ENCODE measurements at places on chromosomes 3 and 15. TPM values are rescaled to one million over a fixed set of nuclear protein-coding genes. Genes with fewer than 3 reads are reported as not detected.

GRCh38 chr3:26591926-26592325 lies 30.6 kb upstream of the LRRC3B start:
- DNase-seq, result no peak

Gene FBN1
- 75.2 TPM for total RNA-seq

DNA sequence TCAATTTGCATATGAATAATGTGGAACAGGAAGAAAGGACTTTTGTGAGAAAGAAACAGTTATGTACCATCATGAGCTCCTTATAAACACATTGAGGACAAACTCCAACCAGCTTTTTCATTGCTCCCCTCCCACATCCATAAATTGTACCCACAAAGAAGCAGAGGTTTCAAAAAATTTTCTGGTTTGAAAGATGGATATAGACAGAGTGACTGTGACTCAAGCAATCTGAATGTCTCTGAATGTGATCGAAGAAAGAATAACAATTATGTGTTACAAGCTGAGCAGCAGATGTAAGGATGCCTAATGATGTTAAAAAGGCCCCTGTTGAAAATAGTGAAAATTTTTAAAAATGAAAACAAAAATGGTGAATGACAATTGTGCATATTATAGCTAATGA lies 127.4 kb downstream of the TFG start:
- no peak for DNase-seq

DNA sequence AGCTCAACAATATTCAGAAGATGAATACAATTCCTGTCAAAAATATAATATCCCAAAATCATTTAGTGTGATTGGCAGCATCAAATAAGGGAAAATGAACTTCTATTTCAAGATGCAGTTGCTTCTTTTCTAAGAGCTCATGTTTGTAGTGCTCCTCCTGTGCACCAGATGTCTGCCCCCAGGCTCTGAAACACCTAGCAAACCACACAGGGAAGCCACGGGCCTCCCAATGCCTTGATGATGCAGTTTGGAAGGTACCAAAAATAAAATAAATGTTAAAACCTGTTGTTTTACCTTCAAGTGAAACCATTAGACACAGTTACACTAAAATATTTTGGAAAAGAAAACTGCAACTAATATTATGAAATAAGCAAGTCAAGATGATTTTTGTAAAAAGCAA lies 22.2 kb downstream of the CFAP20DC start:
- no peak for DNase-seq

- DNase-seq, result no peak
Measured at GRCh38 chr3:15572138-15572537, 29.2 kb downstream of the HACL1 start.

DNA sequence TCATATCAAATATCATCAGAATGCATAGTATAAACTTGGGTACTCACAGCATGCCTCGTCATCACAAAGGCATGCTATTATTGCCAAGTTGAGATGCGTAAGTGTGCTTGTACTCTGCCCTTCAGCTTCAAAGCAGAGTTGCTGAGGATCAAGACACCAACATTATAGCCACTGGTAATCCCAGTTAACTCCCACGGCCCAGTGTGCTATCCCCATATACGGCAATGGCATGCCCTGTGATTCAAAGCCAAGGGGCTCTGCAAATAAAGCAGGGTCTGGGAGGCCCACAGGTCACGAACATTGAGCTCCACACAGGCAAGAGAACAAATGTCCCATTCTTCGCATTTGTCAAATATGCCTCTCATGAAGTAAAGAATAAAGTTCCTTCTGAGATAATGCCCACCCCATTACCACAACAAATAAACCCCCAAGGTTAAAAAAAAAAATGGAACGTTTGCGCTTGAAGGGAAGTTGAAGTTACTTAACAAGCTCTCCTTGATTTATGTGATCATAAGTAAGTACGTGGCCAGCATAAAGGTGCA lies 298.1 kb upstream of the NECTIN3 start:
- no peak for DNase-seq

DNA sequence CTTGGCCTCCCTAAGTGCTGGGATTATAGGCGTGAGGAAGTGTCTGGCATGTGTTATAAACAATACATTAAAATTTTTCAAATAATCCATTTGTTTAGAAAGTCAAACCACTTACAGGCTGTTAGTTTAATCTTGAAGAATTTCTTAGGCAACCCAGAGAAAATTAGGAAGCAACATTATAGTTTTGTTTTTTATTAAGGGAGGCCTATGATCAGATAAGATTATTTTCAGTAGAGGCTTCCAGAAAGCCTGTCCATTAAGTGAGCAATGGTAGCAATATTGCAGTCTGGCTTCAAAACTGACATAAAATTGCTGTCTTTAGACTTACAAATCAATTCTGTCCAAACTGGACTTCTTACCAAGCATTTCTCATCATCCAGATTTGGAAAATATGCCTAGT lies 49.6 kb downstream of the CD47 start:
- DNase-seq, result no peak

DNA sequence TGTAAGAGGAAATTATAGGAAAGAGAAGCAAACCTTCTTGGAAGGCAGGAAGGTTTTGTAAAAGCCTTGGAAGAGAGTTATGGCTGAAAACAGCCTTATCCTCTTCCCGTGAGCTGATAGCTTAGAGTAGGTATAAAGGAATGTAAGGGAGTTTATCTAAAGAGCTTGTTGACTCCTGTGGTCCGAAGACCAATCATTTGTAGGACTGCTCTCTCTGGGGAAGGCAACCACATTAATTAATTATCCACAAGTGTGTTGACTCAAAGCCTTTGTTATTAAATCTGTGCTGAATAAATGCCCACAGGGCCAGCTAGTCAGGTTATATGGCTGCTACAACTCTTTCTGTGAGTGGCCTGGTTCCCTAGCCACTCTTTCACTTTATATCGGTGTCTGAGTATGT lies 452.1 kb upstream of the RASGRP1 start:
- DNase-seq, result no peak

DNA sequence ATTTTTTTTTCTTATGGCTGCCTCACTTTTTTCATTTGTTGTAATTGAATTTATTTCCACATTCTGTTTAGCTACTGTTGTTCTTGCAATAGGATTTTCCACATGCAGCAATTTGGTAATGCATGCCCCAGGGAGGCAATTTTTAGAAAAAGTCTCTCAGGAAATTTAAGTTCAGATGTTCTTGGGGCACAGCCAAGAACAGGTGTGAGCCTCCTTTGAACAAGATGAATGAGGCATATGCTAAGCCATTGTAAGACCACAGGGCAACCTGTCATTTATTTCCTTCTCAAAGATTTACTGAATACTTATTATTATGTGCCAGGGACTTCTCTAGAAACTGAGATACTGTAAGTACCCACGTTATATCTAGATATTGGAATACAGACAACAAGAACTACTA lies 549.5 kb downstream of the DIPK2A start:
- DNase-seq, result no peak

Gene SPINK8
- total RNA-seq, result not detected

- no peak for DNase-seq
Measured at GRCh38 chr3:52784931-52785590, 7.7 kb downstream of the ITIH1 start.

GRCh38 chr3:134311693-134312071 lies 61.0 kb upstream of the RYK start:
- DNase-seq, result no peak

GRCh38 chr3:69411346-69411745 lies 25.5 kb upstream of the FRMD4B start:
- no peak for DNase-seq

- DNase-seq, result no peak
Measured at GRCh38 chr3:184129012-184129411, 6.1 kb upstream of the EIF2B5 start.

- DNase-seq, result no peak
Measured at GRCh38 chr15:38685686-38686339, 121.2 kb upstream of the RASGRP1 start.

GRCh38 chr3:33287672-33288282 lies 10.5 kb downstream of the FBXL2 start:
- no peak for DNase-seq

Gene ECT2
- total RNA-seq, result 129 TPM

Gene CCDC54
- not detected for total RNA-seq

DNA sequence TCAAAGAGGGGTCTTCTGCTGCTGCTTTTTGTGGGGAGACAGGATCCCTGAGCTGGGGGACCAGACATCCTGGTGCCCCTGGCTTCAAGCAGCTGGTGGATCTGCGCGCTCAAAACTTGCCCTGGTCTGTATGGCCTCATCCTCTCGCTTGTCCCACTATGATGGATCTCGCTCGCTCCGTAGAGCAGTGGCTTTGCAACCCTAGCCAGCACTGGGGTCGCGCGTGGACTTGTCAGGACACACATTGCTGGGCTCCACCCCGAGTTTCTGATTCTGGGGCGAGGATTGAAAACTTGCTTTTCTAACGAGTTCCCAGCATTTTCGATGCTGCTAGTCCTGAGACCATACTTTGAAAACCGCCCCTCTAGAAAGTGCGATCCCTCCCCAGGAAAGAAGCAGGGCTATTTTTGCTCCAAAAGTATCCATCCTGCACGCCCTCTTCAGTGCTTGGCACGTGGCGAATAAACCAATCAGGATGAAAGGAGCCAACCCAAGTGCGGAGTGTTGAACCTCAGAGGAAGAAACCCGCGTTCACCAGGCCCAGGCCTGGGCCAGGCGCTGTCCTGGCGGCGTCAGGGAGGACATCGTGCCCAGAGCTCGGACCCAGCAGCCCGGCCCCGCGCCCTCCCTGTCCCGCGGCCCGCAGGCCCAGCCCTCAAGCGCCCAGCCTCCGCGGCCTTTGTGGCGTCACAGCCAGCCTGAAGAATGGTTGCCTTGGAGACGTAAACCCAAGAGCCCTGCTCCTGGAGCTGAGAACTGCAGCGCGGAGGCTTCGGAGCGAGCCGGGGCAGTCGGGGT lies at the start of gene CFAP100:
TSS of gene CFAP100 (plus strand) at position 731 of the 798 bp plus-strand sequence. CDS start 1,092 bp downstream, outside the sequence.
- DNase-seq, result no peak

DNA sequence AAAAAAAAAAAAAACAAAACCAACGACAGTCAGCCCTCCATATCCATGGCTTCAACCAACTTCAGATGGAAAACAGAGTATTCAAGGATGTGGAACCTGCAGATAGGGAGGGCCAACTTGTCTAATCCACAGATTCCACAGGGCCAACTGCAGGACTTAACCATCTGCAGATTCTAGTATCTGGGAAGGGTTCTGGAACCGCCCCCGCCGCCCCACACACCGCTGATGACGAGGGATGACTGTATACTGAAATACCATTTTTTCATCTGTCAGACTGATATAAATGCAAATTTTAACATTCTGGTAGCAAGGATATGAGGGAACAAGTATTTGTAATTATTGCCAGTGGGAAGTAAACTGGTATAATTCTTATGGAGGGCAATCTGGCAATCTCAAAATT lies 29.5 kb downstream of the ADPGK start:
- no peak for DNase-seq

- no peak for DNase-seq
Measured at GRCh38 chr15:98677345-98678059, 29.2 kb downstream of the IGF1R start.

GRCh38 chr3:12516873-12517272 lies 28.4 kb downstream of the MKRN2OS start:
- no peak for DNase-seq

- no peak for DNase-seq
Measured at GRCh38 chr3:177499779-177500423, 302.6 kb upstream of the TBL1XR1 start.

DNA sequence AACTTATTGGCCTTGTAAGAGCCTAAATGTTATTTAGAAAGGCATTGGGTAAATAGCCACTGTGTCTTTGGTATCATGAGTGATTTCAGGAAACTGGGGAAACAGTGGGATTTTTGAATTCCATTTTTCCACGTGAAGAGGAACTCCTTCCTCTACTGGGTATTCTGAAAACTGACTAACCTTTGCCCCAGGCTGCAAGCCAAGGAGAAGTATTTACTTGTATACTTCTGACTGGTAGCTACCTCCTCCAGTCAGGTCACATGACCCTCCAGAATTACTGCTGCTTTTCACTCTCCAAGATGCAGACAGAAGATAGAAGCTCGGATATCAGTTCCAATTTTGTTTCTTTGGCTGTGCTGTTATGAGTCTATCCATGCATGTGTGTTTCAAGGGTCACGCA lies 50.9 kb upstream of the MAP3K13 start:
- no peak for DNase-seq

Gene DUOXA2
- total RNA-seq, result not detected

Gene GYG1
- total RNA-seq, result 18.0 TPM

GRCh38 chr15:75104804-75105557 lies 81.6 kb downstream of the PPCDC start:
- DNase-seq, result peak; percentile 92

GRCh38 chr3:194072097-194072428 lies 63.9 kb upstream of the HES1 start:
- no peak for DNase-seq

Gene FBXL22
- total RNA-seq, result not detected

- DNase-seq, result no peak
Measured at GRCh38 chr3:197175503-197175902, 122.9 kb downstream of the DLG1 start.

- no peak for DNase-seq
Measured at GRCh38 chr15:50107591-50108408, 11.2 kb downstream of the ATP8B4 start.

Gene CA12
- total RNA-seq, result 19.7 TPM

DNA sequence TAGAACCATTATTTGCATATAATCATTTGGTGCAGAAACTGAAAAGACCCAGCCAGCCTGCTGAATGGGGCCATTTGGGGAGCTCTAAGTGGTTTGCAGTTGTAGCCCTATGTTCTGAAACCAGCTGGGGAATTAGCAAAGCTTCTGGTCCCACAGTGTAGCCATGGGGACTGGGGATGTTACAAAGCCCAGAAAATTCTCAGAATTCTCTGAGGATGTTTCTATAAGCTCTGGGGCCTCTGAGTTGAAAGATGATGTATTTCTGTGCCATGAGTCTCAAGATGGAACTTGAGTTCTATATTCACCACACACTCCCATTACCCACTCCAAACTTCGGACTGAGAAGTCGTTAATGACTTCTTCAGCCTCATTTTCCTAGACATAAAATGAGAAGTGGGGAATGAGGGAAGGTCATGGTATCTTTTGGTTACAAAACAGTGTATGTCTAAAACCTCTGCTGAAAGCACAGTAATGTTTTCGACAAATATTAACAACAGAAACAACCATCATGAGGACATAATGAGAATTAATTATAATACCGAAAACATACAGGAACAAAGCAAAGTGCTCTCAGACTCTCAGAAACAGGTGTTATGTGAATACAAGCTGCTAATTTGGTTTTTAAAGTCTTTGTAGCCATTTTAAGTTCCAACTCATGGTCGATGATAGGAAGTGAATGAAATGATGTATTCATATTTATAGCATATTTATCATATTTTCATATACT lies 89.4 kb downstream of the RFTN1 start:
- DNase-seq, result no peak

Gene FMN1
- total RNA-seq, result 2.7 TPM

GRCh38 chr3:161272524-161272923 lies 51.4 kb downstream of the NMD3 start:
- DNase-seq, result no peak

Data from epithelial cell of proximal tubule (primary cell).